ENCODE measurements at places on chromosomes 1 and 21.

DNA sequence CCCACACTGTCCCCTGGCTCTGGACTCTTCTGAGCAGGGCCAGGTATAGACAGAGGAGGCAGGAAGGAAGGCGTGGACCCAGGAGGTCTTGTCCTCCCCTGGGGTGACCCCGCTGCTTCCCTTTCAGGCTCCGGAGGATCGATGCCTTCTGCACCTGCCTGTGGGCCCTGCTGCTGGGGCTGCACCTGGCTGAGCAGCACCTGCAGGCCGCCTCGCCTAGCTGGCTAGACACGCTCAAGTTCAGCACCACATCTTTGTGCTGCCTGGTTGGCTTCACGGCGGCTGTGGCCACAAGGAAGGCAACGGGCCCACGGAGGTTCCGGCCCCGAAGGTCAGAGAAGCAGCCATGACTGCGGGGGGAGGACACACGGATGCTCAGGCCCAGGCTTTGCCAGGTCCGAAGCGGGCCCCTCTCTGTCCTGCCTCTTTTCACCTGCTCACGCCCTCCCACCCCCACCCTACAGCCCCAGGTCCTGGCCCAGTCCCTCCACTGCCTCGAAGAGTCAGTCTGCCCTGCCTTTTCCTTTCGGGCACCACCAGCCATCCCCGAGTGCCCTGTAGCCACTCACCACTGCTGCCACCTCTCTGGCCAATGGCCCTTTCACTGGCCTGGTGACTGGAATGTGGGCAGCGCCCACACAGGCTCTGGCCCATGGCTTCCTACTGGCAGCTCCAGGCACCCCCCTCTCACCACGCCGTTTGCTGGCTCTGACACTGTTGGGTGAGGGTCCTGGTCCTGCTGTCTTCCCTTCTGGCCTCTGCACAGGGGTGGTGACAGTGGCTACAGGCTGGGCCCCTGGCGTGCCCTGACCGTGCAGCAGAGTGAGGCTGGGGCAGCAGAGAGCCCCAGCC, 13.5 kb downstream of the TMEM201 start:
- no peak for DNase-seq

DNA sequence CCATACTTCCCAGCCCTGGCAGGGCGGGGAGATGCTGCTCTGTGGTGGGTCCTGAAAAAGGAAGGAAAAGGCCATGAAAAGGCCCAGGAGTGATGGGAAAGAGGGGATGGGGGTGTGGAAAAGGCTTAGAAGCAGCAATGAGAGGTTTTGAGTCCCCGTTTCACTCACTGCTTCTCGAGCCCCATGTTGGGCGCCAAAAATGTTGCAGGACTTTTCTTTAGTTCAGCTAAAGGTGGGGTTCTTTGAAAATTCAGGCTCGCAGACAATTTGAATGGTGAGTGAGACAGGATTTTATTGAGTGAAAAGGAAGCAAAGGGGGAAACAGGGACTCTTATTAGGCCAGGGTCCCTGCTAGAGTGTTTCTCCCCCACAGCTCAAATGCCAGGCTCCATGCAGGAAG, 93.1 kb downstream of the MRPS6 start:
- no peak for DNase-seq

GRCh38 chr1:156276966-156277381, 5.7 kb downstream of the SMG5 start:
- no peak for DNase-seq

DNA sequence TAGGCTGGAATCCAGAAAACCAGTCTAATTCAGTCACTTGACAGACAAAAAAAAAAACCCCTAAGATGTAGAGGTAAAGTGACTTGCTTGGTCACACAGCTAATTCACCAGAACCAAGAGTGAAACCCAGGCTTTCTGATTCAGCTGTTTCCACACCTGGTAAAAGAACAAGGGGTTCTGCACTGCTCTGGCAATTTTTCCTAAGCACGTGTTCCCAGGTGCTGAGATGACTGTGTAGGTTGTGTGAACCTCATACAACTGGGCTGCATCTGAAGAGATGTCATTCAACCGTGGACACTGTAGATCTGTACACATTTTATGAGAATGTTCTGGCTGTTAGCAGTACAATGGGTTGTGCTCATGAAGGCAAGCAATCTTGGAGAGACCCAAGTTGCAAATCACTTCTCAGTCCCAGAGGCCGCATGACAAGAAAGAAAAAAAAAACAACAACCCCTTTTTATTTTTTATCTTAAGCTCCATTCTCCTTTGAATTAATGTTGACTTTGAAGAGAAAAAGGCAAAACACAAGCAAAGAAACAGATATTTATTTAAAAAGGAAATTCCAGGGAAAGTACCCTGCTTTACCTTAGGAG, 95.4 kb downstream of the INTS7 start:
- no peak for DNase-seq

- no peak for DNase-seq
These were observed 100.8 kb downstream of the PLPPR4 start for GRCh38 chr1:99365141-99365540.

DNA sequence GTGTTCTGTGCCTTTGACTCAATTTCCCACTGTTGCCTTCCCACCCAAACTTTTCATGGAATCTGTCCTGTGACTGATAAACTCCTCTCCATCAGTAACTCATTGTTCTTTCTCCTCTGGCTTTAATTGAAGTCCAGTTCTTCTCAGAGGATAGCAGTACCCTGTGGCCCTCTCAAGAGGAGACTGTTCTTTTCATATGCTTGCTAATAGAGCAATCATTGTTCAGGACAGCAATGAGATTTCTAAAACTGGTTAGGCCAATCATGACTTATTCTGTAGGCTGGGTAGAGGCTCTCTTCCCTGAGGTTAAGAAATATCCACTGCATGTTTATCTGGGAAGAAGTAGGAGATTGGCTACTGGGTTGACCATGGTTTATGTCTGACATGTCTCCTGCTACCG, 98.8 kb downstream of the CHD1L start:
- no peak for DNase-seq

GRCh38 chr1:202801175-202801574, 7.0 kb downstream of the KDM5B start:
- DNase-seq: no peak

- DNase-seq: no peak
These were observed 7.4 kb downstream of the NBPF3 start for GRCh38 chr1:21447311-21447710.

DNA sequence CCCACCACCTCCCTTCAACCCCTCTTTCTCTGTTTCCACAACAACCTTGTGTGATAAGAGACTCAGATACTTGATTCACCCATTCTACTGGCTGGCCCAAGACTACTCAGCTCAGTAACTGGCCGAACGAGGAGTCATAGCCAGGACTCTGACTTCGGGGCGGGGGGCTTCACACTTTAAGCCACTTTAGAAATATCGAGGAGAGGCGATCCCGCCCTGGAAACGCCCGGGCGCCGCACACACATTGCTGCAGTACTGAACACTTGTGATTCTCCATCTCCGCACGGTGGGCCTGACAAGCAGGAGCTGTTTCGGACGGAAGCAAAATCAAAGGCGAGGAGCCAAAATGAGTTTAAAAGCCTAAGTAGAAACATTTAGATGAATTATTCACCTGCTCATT, 182.1 kb downstream of the NPHP4 start:
- no peak for DNase-seq

DNA sequence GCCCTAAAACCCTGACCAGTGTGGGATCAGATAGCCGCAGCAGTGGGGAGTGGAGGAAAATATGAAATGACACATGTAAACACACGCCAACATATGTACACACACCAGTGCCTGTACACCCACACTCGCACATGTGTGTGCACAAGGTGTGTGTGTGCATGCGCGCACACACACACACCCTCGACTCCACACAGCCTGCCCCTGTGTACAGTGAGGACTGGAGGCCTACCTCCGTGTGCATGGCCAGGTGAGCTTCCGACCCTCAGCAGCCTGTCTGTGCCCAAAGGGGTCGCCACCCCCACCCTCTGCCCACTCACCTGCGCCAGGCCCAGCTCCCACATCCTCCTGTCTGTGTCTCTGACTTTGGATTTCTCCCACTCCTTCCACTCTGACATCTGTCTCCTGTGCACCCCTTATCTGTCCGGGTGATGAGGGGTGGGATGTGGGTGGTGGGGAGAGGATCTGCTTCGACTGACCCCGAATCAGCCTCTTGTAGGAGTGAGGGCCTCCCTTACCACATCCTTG, 31.7 kb downstream of the CITED4 start:
- DNase-seq: no peak

DNA sequence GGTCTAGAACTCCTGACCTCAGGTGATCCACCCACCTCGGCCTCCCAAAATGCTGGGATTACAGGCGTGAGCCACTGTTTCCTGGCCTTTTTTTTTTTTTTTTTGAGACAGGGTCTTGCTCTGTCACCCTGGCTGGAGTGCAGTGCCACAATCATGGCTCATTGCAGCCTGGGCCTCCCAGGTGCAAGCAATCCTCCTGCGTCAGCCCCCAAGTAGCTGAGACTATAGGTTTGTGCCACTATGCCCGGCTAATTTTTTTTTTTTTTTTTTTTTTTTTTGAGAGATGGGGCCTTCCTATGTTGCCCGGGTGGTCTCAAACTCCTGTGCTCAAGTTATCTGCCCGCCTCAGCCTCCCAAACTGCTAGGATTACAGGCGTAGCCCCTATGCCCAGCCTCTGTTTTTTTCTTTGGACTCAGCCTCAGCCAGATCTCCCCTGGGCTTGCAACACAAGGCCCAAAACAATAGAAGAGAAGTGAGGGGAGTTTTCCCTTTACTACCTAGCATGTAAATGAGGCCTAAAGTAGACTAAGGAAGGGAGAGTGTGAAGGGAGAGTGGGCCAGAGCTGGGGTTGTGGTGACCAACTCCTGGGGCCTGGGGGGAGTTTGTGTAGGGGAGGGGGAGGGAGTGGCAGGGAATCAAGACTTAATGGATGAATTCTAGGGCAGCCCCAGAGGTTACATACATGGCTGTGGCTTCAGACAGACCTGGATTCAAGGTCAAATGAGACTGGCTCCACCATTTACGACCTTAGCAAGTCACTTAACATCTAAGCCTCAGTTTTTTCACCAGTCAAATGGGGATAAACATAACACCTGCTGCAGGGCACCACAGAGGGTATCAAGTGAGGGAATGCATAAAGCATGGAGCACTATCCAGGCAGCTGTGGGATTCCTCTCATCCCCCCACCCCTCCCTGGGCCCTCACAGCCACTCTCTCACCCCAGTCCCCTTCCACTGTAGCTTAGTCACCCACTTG, 1.6 kb upstream of the CD52 start:
- no peak for DNase-seq

- no peak for DNase-seq
These were observed 150.1 kb downstream of the PBX1 start for GRCh38 chr1:164709126-164709525.

GRCh38 chr1:54607821-54608565, 15.3 kb downstream of the FAM151A start:
- DNase-seq: no peak

GRCh38 chr1:153842006-153842471, 66.8 kb downstream of the SLC27A3 start:
- no peak for DNase-seq

- no peak for DNase-seq
These were observed 450 bp downstream of the SDE2 start for GRCh38 chr1:225998560-225999226.

GRCh38 chr1:40622936-40623629, 42.4 kb downstream of the RIMS3 start:
- DNase-seq: no peak

DNA sequence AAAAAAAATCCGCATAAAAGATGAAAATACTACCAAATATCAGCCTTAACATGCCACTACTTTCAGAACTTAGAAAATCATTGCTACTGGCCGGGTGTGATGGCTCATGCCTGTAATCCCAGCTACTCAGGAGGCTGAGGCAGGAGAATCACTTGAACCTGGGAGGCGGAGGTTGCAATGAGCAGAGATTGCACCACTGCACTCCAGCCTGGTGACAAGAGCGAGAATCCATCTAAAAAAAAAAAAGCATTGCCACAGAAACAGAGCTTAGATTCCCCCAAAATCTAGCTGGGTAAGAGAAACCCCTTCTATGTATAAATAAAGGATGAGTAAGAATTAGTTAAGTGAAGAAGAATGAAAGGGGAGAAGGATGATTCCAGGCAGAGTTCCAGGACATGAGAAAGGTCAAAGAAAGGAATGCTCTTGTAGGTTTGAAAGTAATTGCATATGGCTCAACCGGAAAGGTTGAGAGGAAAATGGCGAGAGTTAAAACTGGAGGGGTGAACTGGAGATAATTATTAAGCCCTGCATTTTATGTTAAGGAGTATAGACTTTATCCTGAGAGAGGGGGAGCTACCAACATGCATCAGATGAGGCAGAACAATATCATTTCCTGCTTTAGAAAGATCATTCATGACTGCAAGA, 19.7 kb upstream of the NRDC start:
- no peak for DNase-seq

DNA sequence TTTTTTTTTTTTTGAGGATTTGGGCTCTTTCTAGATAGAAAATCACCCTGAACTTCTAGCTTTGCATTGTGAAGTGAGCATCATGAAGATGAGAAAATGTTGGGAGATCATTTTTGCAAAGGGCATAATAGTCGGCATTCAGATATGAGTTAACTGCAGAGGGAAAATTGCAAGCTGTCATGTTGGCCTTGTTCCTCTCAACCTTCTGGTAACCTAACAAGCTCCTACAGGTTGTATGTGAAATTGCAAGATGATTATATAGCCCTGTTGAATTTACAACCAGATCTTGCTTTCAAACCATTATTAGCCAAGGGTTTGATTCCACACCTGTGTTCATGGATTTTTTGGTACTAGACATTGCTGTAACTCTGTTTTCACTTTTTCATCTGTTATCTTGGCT, 2.2 kb downstream of the ELOA start:
- no peak for DNase-seq

Measured in CD4-positive, alpha-beta T cell treated with Interleukin-17A for 4 hours (primary cell).